CD4-positive, alpha-beta T cell treated with Interleukin-6 at 100 ng/mL for 8 hours (primary cell): ENCODE measurements at places on chromosomes 4 and X.

- DNase-seq: no peak
Measured at GRCh38 chr4:14254252-14254651, 626.7 kb upstream of the BOD1L1 start.

DNA sequence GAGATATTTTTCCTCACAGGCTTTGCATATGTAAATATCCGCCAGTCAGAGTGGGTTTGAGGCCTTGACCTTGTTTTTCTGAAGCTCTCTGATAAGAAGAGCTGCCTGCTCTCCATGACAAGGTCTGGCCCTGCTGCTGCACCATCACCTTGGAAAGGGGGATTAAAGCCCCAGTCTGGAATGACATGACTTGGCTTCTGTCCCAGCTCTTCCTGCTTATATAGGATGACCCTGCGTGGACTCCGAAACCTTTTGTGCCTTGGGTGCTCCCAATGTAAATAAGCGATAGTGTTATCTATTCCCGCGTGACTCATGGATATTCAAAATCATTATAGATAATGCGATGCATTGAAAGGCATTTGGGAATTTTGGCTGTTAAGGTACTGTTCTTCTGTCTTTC is 139.3 kb downstream of the BMPR1B start:
- DNase-seq: no peak

- no peak for DNase-seq
Measured at GRCh38 chrX:109372716-109373115, 109.2 kb downstream of the GUCY2F start.

DNA sequence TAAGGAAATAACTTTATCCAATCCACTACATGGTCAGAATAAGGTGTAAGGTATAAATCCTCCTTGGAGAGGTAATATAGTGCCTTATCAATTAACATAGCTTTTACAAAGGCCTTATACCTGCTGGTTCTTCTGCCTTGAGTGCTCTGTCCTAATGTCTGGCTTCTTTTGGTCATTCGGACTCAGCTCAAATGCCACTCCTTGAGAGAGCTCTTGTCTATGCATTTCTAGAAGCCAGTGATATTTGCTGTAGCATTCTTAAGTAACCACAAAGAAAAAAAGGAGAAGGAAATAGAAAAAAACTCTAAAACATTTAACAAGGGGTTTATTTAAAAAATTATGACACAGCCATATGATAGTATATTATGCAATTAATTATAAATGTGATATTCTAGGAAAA is 444.8 kb upstream of the SLIT2 start:
- no peak for DNase-seq

DNA sequence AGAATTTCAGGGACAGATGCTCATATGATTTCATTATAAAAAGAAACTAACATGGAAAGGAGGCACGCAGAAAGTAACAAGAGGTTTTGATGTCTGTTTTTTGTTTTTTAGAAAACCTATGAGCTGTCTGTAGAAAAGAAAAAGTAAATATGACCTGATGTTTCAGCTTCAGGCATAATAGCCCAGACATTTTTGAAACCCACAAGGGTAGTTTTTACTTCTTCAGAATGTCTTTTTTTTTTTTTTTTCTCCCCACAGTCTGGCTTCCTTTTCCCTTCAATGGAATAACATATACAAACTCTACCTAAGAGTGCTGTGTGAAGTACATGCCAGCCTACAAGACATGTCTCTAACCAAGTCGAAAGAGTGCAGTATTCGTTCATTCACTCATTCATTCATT is 18.3 kb upstream of the STX18 start:
- DNase-seq: no peak

DNA sequence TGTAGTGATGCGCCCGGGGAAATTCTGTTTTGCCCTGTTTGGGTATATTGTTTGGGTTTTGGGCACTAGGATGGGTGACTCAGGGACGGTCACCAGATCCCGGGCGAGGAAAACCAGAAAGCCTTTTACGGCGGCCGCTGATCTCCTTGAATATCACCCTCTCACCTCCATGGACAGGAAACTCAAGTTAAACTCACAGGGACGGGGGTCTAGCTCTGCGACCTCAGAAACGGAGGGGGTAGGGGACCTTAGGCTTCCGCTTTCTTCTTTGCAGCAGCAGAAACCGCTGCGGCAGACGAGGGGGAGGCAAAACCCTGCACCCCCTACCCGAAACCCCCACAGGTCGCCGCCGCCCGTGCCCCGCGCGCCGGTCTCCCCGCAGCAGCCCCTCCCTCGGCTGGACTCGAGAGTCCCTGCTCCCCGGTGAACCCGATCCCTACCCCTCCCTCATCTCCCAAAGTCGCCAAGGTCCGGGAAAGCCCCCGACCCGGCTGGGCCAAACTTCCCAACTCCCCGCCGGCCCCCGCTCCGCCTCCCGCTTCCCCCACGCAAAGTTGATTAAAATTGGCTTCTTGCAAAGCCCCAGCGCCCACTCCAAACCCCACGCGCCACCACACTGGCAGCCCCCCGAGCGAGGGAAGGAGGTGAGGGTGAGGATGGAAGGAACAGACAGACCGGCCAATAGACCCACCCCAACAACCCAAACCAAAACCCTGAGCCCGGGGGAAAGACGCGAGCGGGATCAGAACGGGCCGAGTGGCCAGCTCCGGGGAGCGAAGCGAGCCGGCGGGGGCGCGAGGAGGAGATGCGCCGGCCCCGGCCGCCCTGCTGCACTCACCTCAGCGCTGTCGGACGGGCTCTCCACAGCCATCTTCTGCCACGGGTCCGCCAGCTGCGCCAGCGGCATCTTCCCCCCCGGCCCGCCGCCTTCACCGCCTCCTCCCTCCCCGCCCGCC is 705 bp downstream of the RPS6KA3 start:
- DNase-seq: peak; percentile 11

DNA sequence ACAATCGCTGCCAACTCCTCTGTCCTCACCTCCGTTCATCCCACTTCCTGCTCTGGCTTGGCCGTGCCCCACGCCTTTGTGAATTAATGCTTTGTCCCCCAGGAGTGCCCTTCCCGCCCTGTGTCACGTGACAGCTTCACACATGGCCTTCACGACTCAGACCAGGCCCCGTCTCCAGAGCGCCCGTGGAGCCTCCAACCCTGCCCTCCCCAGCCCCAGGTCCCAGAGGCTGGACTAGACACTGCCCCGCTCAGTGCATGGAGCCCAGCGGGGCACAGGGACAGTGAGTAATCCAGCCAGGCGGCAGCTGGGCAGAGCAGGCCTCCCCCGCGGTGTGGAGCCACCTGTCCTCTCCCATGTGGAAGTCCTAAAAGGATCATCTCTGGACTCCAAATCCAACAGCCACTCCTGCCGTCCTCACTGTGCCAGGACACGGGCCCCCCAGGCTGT is 7.4 kb downstream of the ADRA2C start:
- DNase-seq: no peak

DNA sequence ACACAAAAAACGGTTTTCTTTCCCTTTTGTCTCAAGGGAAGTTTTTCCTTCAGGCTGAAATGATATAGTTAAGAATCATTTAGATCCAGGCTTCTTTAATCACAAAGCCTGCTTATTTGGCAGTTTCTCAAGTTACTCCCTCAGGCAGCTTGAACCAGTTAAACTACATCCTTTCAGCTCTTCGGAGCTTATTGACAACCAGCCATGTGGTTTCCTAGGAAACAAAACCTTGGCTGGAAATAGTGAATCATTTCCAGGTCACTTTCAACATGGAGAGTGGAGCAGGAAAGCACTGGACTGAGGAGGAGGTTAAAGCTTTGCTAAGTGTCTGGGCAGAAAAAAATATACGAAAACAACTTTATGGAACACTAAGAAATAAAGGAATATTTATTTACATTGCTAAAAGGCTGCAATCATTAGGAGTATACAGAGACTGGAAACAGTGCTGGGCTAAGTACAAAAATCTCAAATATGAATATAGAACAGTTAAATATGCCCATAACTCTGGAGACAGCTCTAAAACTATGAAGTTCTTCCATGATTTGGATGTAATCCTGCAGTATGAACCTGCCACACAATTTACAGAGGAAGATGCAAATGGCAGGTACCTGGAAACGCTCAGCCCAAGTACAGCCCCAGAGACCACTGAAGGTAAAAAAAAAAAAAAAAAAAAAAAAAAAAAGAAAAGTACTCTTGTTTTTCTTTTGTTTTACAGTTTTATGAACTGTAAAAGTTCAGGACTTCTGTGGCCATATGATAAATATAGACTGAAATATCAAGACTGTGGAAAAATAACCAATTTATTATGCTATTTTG is 23.2 kb upstream of the AASDH start:
- no peak for DNase-seq

DNA sequence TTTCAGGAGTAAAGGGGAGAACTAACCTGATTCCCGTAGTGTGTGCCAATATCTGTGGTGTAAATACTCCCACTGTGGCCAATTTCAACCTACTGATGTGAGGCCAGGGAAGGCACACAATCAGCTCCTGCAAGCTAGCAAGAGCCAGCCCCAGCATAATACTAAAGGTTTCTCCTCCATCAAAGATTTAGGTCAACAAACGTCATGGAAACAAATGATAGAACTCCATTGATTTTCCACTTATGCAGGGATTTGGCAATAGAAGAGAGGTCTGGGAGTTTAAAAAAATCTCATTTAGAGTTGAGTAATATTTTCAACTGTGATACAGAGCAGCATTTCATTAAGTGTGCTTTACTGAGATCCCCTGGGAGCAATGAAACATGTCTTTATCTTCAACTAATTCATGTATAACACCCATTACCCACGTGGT is 15.8 kb upstream of the VEGFD start:
- no peak for DNase-seq

DNA sequence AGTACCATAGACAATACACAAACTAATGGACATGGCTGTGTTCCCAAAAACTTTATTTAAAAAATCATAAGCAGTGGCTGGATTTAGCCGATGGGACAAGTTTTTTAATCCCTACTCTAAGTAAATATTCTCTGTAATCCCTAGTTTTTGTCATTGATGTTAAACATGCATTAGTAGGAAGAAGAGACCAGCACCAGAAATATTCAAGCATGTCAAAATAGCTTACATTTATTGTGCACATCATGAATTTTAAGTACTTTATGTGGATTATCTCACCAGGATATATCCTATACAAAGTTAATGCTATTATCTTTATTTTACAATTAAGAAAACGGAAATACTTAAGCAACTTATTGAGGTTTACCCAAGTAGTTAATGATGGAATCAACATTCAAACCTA is 46.0 kb downstream of the HSPA4L start:
- DNase-seq: no peak

DNA sequence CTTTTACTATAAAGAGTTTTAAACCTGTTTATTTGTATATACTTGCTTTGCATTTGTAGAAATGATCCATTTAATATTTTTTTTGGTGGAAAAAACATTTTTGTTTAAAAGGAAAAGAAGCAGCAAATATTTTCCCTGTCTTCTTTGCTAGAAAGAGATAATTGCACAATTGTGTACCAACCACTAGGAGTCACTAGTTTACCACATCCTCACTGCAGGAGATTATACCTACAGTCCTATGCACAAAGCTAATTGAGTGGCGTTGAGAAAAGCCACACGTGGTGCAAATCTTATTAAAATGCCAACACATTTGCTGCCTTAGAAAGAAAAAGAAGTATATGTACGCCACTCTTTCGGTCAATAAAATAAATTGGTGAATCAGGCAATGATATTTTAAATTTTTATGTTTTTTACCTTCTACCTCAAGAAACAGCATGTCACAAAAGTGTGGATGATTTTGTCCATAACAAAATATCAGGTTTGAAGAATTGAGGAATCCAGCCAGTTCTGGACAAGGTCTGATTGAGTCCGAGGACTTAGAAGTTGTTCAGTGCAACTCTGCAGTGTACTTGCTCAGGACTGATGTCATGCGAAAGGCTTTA is 102.9 kb downstream of the GRXCR1 start:
- no peak for DNase-seq

GRCh38 chr4:139861471-139861870 is 195.9 kb downstream of the MGST2 start:
- DNase-seq: no peak
